Esophagus squamous epithelium (tissue), 5 donors: ENCODE measurements at places on chromosomes 11 and 22.
A peak's percentile ranks its signal among the peaks of the same experiment; 100 is the strongest.

- DNase-seq, result no peak
Observed at GRCh38 chr22:20840646-20841371, 17.8 kb downstream of the PI4KA start.

- DNase-seq, result no peak
Observed at GRCh38 chr11:74072721-74073120, 63.8 kb upstream of the UCP3 start.

- DNase-seq, result no peak
Observed at GRCh38 chr11:118657238-118657637, 22.2 kb downstream of the TREH start.

GRCh38 chr22:42967933-42968332, 47.0 kb downstream of the PACSIN2 start:
- no peak for DNase-seq

DNA sequence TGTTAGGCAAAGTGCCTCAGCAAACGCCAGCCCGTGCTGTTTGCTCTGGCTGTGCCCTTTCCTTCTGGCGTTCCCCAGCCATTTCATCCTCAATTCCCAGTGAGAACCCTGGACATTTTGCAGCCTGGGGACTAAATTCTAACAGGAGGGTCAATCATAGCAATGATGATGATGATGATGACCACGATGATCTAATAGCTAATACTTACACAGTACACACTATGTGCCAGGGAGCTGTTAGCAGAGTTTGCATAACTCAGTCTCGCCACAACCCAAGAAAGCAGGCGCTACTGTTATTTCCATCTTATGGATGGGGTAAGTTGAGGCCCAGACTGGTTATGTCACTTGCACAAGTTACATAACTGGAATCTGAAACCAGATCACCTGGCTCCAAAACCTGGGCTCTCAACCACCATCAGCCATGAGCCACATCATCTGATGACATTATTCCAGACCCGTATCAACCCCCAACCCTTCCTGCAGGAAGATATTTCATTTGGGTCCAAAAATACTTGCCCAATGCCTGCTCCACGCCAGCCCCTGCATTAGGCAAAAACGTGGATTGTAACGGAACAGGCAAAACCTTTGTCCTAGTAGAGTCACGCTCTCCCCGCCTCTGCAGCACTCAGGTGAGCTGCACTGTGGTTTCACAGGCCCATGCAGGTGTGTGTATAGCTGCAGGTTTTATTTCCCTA, 132.6 kb upstream of the SERPIND1 start:
- no peak for DNase-seq

GRCh38 chr11:9550191-9550628, 23.3 kb upstream of the WEE1 start:
- DNase-seq, result no peak

- no peak for DNase-seq
Observed at GRCh38 chr22:43555561-43556515, 144.0 kb downstream of the MPPED1 start.

GRCh38 chr11:123061403-123062157, at the start of gene HSPA8:
Gene HSPA8, minus strand, starts transcription at chr11:123062136. Its CDS starts 812 bp downstream, at chr11:123061324.
- DNase-seq, result peak; percentile 48

DNA sequence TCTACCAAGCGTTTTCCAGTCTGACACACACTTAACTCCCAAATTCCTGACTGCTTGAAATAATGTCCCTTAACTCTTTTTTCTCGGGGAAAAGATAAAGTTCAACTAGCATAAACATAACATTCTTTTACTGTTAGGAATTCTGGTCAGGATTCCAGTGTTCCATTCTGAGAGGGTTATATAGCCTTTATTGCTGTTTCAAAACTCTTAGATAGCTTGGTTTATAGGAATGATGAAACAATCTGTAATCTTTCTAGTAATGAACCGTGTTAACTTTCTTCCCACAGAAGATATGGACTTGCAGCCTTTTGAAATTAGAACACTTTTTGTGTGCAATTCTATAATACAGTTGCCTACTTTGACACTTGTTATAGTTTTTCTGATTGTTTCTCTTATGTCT, 8.6 kb downstream of the REXO2 start:
- DNase-seq, result no peak

DNA sequence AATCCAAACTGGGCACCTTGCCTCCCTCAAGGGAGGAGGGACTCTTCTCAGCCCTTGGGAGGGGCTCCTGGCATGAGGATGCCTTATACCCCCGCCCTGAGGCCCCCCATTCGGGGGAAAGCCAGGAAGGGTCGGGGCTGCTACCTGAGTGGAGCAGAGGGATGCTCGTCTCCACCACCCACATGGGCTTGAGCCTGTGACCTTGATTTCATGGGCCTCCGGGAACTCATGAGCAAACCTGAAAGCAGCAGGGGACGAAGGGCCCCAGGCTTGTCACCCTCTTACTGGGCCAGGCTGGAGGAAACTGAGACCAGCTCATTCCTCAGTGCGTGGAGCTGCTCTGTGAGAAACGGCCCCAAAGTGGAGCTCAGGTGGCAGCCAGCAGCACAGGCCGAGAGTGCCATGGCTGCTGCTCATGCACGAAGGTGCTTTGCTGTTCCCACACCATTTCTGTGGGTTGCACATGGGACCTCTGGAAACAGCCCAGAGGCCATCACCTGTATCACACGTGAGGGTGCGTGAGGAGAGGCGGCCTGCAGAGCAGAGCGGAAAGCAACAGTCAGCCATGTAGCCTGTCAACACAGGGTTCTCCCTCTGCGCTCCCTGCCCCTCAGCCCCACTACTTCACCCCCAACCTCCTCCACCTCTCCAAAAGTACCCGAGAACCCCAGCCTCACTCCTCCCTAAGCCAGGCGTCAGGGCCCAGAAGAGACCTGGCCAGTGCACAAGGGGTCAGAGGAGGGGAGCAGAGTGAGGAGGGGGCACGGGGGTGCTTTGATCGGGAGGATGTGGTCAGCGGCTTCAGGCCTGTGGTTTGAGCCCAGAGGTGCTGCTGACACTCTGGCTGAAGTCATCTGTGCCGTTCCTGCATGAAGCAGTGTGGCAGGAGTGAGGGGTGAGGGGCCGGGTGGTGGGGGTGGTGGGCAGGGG, 14.1 kb upstream of the IL2RB start:
- DNase-seq, result no peak

- DNase-seq, result no peak
Observed at GRCh38 chr11:59097113-59097708, 9.8 kb upstream of the FAM111B start.
